Stimulated activated CD4-positive, alpha-beta T cell treated with anti-CD3 and anti-CD28 coated beads, Interleukin-1b, Interleukin-23, amount 100 ng/mL, for 1 hour (primary cell): ENCODE measurements at places on chromosomes 4 and X.

DNA sequence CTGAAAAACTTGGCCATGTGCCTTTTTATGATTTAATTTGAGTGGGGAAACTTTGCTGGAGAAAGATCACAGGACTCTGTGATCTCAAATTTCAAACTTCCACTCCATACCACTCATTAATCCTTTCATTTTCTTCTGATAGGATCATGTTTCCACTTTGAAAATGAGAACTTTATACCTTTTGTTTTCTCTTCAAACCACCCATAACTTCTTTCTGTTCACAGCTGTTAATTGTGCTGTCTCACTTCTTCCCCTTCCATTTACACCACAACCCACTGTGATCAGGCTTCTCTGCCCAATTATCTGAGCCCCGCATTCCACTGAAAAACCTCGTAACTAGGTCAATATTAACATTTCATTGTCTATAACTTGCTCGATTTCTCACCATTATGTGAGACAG lies 47.0 kb upstream of the ARSJ start:
- DNase-seq, result no peak

DNA sequence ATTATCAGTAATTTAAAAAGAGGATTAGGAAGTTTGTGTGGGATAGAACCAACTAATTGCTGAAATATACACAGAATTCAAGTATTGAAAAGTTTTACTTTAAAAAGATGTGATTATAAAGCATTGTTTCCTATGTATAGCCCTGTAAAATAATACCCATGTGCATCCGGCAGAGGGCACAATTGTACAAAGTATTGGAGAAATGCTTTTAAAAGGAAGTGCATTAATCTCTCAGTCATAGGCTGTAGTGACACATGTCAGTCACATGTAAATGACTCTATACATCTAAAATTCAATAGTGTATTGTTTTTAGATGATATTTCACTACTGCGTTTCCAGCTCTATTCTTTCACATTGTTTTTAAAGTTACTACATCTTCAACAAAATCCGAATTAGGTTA lies 9.7 kb upstream of the GEMIN8 start:
- DNase-seq, result peak; percentile 18

DNA sequence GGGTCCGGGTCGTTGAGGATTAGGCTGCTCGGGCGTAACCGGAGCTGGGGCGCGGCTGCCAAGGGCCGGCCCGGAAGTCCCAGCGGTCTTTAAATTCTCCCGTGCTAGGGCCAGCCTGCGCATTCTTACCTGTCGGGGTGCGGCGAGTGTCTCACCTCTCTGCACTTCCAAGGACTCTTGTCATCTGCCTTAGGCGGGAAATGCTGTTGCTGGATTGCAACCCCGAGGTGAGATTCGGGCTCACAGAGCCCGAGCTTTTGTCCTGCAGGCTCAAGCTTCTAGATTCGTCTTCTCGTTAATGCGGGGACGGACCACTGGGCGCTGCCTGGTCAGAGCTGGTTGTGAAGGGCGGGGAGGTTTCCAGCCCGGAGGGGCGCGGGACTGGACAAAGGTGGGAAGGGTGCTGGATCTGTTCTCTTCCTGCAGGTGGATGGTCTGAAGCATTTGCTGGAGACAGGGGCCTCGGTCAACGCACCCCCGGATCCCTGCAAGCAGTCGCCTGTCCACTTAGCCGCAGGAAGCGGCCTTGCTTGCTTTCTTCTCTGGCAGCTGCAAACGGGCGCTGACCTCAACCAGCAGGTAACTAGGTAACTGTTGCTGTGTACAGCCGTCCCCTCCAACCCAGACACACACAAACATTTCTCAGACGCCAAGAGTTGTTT lies at the start of gene ANKRD37:
Gene ANKRD37 (plus strand): TSS at position 118 of the 662 bp plus-strand sequence. CDS start 83 bp downstream, at position 201.
- DNase-seq, result no peak

DNA sequence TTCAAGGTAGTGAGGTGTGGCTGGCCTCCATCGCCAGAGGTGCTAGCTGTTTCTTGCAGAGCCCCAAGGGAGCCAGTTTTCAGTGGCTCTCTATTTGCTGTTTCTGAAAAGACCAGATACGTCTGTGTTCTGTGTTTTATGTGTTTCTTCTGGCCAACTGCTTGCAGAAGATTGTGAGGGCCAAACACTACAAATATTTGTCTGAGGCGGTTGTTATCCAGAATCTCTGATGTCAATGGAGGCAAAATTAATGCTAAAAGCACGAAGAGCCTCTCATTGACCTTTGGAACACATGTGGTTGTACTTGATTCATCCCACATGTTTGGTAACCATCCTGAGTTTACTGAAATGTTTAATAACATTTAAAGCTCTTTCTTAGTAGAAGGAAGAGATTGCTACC lies 113.9 kb downstream of the CT47B1 start:
- DNase-seq, result no peak

GRCh38 chr4:80685214-80685613 lies 345.3 kb upstream of the BMP3 start:
- no peak for DNase-seq

GRCh38 chr4:56806666-56807065 lies 14.8 kb downstream of the SPINK2 start:
- no peak for DNase-seq

DNA sequence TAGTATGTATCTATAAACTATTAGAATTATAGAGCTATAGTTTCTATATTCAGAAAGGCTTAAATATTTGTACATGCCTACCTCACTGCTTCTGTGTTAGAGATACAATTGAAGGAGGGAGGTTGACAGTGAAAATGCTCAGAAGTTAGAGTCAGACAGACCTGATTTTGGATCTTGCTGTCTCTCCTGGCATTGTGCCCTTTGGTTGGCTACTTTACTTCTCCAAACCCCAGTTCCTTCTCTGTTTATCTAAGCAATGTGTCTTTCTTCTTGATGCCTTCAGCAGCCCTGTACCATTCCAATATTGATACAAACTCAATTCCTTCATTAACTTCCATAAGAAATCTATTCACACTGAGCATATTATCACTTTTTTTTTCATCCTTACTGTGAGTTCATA lies 28.7 kb downstream of the CCNG2 start:
- no peak for DNase-seq

GRCh38 chr4:94345266-94345665 lies 2.6 kb upstream of the HPGDS start:
- DNase-seq, result no peak

DNA sequence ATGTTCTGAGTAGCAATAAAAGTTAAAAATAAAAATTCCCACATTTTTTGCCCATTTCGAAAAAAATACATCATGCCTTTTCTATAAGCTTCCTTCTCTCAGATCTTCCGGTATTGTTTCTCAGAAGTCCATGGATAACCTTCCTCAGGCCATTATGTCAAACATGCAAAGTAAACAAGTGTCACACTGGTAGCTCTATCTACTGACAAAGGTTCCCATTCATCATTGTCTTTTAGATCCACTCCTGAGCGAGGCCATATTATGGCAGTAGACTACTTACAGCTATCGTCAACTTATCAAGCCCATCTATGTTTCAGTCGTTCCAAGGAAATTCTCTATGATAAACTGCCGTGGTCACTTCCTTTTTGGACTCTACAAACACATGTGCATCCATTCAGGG lies 1068.2 kb downstream of the GLUD2 start:
- DNase-seq, result no peak

DNA sequence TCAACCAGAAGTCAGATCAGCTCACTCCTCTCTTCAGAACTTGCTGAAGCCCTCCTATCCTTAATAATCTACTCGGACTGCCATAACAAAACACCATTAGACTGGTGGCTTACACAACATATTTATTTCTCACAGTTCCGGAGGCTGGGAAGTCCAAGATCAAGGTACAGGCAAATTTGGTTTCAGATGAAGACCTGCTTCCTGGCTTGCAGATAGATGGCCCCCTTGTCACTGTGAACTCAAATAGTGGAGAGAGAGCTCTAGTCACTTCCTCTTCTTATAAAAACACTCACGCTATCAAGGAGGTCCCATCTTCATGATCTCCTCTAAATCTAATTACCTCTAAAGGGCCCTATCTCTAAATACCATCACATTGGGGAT lies 125.1 kb downstream of the CAMK2D start:
- DNase-seq, result no peak

DNA sequence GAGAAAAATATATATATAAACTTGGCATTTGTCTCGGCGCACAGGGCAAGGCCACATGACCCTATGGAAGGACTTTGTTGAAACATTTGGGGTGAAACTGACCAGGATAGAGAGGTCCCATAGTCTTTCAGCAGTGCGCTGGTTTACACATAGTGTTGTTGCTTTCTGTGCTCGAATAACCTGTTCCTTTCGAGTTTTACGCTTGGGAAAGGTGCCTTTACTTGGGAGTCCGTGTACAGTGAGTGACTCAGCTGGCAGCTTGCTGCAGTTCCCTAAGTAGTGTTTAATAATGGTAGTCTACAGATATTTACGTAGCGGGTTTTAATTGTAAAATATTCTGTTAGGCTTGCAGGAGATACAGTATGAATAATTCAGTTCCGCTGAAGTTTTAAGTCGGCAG lies 578 bp downstream of the APOOL start:
- no peak for DNase-seq

DNA sequence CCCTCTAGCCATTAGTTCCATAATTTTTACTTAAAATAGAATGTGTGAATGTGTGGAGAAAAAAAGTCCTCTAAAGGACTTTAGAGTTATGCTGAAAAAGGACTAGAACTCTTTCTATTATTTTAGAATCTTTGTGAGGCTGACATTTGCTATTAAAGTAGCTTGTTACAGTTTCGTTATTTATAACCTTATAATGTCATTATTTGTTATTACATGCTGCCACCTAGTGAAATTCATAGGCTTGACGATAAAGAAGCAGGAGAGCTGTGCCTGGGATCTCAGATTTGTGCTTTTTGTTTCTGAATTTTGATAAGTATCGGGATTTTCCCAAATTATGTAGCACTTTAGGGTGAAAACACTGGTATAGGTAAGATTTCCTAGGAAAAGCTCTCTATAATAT lies 38.5 kb upstream of the TAPT1 start:
- no peak for DNase-seq

- DNase-seq, result no peak
These were observed 32.0 kb upstream of the SMARCAD1 start for GRCh38 chr4:94175553-94176261.

DNA sequence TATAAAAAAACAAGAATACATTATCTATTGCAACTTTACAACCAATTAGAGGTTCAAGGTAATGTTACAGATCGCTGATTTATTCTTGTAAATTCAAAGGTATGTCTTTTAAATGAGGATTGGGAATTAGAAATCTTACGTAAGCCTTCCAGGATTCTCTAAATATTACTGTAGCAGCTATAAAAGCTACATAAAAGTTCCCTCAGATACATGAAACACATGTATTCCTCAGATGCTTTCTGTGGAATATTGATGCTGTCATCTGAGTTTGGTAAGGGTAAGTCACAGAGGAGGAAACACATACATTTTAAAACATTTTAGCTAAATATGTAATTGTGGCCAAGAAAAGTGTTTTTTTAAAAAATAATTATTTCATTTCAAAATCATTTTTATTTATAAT lies 3.4 kb downstream of the AFP start:
- DNase-seq, result no peak

DNA sequence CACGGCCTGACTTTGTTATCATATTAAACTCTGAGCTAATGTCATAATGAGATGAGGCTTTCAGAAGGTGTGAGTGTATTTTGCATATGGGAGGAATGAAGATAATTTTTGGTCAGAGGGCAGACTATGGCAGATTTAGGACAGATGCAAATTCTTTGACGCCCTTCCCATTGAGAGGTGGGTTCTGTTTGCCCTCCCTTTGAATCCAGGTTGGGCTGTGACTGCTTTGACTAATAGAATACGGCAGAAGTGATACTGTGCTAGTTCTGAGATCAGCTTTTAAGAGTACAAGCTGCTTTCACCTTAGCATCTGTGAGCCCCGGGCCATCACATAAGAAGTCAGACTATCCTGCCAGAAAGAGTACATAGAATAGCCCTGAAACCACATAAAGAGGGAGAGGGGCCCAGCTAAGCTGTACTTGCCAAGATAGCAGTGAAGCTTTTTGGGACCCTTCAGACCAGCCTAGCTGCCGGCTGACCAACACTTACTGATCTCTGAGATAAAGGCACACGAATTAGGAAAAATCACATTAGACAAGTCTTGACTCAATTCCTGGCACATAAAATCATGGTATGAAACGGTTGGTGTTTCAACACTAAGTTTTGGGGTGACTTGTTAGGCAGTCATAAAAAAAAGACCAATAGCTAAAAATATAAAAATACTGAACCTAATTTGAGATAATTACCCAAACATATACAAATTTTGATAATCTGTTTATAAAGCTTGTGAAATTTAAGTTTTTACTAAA lies 166.7 kb upstream of the SH3RF1 start:
- no peak for DNase-seq

GRCh38 chr4:82792912-82793649 lies 5.5 kb downstream of the SCD5 start:
- DNase-seq, result no peak

DNA sequence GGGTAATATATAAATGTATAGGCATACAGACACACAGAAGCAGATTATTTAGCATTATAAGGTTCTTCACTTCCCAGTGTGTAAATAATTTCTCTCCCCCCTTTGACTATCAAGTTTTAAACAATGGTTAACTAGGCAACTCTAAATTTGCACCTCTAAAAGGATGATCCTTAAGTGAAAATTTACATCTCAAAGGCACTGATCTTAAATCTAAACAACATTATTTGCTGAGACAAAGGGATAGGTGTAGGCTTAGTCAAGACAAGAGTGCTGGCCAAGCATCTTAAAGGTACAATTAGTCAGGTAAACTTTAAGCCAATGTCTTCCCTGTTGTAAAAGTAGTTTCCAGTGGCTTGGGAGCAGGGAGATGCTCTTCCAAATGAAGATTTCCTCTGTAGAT lies 33.0 kb downstream of the NLRP2B start:
- DNase-seq, result no peak

GRCh38 chr4:94256828-94257227 lies 49.2 kb downstream of the SMARCAD1 start:
- DNase-seq, result no peak

- DNase-seq, result no peak
These were observed 21.4 kb upstream of the AFAP1 start for GRCh38 chr4:7960790-7961655.

- DNase-seq, result no peak
These were observed 124.7 kb downstream of the CAMK2D start for GRCh38 chr4:113636877-113637276.

DNA sequence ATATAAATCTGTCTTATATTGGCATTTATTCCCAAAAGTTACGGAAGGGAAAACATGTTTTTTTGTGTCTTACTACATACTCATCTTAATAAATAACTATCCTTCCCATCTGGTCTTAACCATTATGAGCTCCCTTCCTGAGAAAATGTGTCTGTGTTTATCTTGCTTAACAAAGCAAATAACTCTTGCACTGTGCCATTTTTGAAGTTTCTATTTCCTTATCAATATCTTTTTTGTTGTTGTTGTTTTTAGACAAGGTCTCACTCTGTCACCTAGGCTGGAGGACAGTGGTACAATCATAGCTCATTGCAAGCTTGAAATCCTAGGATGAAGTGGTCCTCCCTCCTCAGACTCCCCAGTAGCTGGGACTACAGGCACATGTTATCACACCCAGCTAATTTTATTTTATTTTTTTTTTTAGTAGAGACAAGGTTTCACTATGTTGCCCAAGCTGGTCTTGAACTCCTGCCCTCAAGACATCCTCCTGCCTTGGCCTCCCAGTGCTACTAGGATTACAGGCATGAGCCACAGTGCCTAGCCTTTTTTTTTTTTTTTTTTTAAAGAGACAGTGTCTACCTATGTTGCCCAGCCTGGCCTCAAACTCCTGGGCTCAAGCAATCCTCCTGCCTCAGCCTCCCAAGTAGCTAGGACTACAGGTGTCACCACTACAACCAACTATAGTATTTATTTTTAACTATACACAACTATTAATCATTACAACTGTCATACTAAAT lies 36.9 kb downstream of the CNOT6L start:
- DNase-seq, result no peak
